Fibroblast of the aortic adventitia (primary cell): ENCODE measurements at places on chromosomes 2 and 18. TPM values are rescaled to one million over a fixed set of nuclear protein-coding genes. Genes with fewer than 3 reads are reported as not detected.
A peak's percentile ranks its signal among the peaks of the same experiment; 100 is the strongest.

PPP1R7 gene
- 41.2 and 70.0 TPM in 2 replicates for total RNA-seq

GRCh38 chr2:235414422-235414821, 79.4 kb upstream of the AGAP1 start:
- no peak for DNase-seq

- DNase-seq: peak; percentile 66
These were observed 631.5 kb downstream of the NYAP2 start for GRCh38 chr2:226030788-226031646.

NOSTRIN gene
- total RNA-seq: 0.81 TPM in 1 of 2 replicates, not detected in the other

- no peak for DNase-seq
These were observed 13.1 kb downstream of the HS6ST1 start for GRCh38 chr2:128305555-128306080.

FBXO11 gene
- 50.7 and 96.2 TPM in 2 replicates for total RNA-seq

PXDN gene
- total RNA-seq: 55.5 and 137 TPM in 2 replicates

GATA6 gene
- 22.5 and 34.0 TPM in 2 replicates for total RNA-seq

SNX17 gene
- total RNA-seq: 102 and 125 TPM in 2 replicates

DNA sequence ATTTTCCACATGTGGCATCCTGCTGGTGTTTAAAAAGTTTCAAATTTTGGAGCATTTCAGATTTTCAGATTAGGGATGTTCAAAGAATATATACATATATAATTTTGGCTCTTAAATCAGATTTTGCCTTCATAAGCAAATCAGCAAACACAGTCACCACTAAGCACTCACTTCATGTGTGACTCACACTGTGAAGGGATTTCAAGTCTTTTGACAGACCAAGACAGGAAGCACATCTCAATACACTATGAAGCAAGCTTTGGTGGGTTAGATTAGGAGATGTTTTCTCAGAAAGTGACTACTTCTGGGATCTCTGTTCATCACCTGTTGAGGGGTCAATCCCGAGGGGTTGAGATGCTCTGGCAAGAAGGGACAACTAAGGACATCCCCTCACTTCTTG, 227.8 kb upstream of the RBBP8 start:
- peak; percentile 70 for DNase-seq

- DNase-seq: no peak
These were observed 195.1 kb downstream of the RTP5 start for GRCh38 chr2:242064364-242065250.

CD207 gene
- total RNA-seq: not detected in 2 replicates

- DNase-seq: no peak
These were observed 21.6 kb downstream of the EPAS1 start for GRCh38 chr2:46318579-46319460.

- DNase-seq: no peak
These were observed 592.0 kb downstream of the LRRTM4 start for GRCh38 chr2:76930056-76930744.

- no peak for DNase-seq
These were observed 5.3 kb downstream of the CERS6 start for GRCh38 chr2:168461178-168461941.

SP9 gene
- total RNA-seq: not detected in 2 replicates

GRCh38 chr2:152549423-152549822, 167.8 kb downstream of the PRPF40A start:
- no peak for DNase-seq

STARD6 gene
- not detected in 2 replicates for total RNA-seq

DNA sequence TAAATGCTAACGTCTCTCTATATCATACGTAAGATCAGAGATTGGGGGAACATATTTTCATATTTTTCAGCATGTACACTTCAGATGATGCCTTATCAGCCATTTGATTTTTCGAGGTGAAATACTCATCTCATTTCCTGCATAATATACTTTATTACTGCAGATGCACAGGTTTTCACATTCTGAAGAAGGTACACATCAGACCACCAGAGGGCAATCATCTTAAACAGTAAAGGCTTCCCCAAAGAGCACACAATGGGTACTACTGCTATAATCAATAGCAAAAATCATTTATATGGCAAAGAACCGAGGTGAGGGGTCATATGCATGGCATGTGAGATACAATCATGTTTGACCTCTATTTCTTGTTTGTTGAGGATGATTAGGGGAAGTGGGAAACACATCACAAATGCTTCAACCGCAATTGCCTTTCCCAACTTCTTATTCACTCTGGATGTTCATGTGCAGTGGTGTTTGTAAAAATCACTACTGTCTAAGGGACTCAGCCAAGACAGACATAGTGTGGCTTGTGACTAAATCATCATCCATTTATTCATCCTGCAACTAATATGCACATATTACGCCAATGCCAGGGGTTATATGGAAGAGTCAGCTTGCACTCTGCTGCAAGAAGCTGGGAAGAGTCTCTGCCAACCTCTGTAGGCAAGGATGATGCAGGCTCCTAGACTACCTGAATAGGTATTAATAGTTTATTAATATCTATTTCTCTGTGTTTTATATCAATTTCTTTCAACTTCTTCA, 118.7 kb downstream of the EPB41L3 start:
- DNase-seq: peak; percentile 46

ABCA12 gene
- total RNA-seq: 0.08 and 0.09 TPM in 2 replicates

MYO1B gene
- 75.3 and 103 TPM in 2 replicates for total RNA-seq

DNA sequence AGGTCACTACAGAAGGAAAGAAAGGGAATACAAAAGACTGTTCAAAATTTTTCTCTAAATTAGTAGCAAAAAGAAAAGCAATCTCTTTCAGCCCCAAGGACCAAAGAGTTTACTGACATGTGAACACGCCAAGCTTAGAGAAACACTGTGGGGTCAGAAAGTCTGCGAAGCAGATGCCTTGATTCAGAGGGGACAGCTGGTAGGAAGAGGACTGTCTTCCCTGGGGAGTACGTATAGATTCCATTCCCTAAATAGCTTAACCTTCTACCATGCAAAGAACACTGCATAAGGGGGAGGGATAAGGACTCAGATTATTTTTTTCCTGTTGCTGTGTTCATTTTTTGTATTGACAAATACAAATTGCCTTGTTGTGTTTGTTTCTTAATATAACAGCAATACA, 96.1 kb downstream of the IRS1 start:
- no peak for DNase-seq

GRCh38 chr2:231615058-231615671, 22.5 kb downstream of the TEX44 start:
- no peak for DNase-seq

DNA sequence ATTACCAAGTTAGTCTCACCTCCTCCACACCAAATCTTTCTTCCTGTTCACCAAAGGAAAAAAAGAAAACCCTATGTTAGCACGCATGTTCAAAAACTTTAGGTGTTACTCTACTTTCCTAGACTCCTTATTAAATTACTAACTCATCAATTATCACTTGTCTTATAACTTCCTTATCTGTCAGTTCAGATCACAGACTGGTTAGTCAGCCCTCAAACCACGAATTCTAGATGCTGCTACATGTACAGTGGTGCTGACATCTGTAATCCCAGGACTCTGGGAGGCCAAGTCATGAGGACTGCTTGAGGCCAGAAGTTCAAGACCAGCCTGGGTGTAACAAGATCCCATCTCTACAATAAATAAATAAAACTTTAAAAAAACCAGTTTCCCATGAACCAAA, 3.5 kb downstream of the YWHAQ start:
- peak; percentile 40 for DNase-seq

DNA sequence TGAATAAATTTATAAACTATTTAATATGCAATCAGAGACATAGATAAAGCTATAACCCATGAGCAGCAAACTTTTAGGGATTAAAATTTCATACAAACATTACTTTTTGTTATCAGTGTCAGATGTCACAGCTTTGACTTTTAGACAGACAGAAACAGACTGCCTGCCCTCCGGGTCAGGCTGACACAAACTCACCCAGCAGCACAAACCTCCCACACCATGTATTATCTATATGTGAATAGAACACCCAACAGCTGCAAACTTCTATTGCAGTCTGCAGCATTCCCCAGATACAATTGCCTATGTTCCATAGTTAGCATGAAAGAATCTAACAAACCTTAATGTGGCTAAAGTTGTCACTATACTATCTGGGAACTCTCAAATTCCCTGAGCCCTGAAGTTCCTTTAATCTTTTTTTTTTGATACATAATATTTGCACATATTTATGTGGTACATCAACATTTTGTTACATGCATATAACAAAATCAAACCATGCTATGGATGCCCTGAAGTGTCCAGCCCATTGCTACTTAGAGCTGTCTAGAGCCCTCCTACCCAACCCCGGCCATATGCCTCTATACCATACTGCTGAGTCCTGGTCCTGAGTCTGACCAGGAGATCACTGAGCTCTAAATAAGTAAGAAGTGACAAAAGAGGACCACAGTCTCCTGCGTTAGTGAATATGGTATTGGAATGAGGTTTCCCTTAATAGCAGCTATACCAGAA, 214.4 kb downstream of the ZNF385B start:
- no peak for DNase-seq

DNA sequence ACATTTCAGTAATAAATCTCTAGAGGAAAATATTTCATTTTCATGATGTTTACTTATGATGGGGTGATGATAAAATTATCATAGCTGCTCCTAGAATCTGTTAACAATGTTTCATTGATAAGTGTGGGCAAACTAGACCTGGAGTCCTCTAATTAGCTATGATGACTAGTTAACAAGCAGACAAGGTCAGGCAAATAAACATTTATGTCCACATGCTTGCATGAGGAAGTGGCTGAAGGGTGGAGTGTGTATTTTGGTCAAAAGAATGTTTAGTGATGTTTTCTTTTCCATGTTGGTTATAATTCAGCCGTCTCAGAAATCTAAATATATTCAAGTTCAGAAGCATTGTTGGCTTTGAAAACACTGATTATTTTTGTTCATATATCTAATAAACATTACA, 99.9 kb upstream of the FN1 start:
- DNase-seq: peak; percentile 43

DNA sequence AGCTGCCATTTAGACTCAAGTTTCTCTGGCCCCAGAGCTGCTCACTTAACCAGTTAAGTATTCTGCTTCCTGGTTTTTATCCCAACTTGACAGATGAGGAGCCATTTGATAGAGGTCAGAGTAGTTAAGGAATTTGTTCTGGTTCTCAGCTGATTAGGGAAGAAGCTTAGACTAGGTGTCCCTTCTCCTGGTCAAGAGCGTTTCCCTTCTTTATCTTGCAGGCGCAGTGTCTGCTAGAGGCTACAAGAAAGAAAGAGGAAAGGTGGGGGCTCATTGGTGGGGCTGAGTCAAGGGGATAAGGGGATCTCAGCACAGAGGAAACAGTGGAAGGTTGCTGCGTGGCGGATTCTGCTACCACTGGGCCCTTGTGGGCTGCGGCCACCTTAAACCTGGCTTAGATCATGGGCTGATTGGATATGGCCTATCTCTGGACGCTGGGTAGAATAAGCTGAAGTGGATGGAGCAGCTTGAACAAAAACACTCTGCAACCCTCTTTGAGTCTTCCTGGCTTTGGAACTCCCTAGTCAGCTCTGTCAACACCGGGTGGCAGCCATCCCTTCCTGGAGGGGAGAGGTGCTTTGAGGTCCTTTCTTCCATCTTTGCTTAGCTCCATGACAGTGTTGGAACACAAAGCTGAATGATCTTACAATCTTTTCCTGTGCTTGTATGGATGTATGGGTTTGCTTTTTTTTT, 70.8 kb downstream of the QPCT start:
- DNase-seq: peak; percentile 52
